ENCODE measurements at places on chromosomes 7 and 10. TPM values are rescaled to one million over a fixed set of nuclear protein-coding genes. Genes with fewer than 3 reads are reported as not detected.
A peak's percentile ranks its signal among the peaks of the same experiment; 100 is the strongest.

DNA sequence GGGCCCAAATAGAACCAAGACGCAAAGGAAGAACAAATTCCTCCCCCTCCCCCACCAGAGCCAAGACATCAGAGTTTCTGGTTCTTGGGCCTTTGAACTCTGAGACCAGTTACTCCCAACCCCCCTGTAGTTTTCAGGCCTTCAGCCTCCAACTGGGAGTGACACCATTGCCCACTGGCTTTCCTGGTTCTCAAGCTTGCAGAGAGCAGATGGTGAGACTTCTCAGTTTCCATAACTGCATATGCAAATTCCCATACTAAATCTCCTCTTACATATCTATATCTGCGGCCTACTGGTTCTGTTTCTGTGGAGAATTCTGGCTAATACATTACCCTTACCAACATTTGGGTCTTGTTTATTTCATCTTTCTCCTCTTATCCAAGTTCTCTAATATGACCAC lies 762.9 kb downstream of the GRM8 start:
- DNase-seq: no peak

- DNase-seq: peak; percentile 77
These were observed 71.2 kb downstream of the TRRAP start for GRCh38 chr7:98949336-98950044.

The CH25H gene
- total RNA-seq: 0.22 TPM

GRCh38 chr10:4663162-4663992 lies 162.6 kb upstream of the AKR1E2 start:
- no peak for DNase-seq

The IFIT3 gene
- total RNA-seq: 5.9 TPM

The CDNF gene
- 2.3 TPM for total RNA-seq

DNA sequence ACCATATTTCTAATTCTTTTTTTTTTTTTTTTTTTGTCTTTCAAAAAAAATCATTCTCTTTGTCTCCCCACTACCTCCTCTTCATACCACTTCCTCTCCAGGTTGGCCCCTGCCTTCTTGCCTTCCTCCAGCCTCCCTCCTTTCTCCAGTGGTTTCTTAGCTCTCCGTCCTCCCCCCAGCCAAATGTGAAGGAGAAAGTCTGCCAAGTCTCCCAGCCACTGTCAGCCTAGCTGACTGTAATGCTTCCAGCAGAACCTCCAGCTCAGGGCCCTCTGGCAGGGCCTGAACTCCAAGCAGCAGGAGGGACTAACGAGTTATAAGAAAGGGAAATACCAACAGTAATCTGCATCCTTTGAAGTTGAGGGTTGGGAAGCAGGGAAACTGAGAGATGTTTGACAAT lies 35.5 kb upstream of the BICC1 start:
- DNase-seq: peak; percentile 70

The TMEM270 gene
- total RNA-seq: not detected

GRCh38 chr7:94042381-94042780 lies 38.2 kb upstream of the BET1 start:
- DNase-seq: no peak

DNA sequence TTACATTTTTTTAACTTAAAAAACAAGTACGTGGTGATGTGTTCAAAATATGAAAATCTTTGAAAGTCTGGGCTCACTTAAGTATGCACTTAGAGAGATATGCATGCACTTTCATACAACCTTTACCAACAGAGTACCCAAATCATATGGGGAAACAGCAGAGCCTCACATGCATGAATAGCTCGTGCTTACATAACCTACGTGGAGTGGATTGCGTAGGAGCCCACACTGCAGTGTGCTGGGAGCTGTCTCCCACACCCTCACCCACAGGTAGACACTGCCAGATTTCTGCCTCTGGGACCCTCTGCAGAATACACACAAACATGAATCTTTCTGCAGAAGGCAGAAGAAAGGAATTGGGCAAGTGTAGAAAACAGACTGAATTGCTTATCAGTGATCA lies 581 bp downstream of the CLCN1 start:
- no peak for DNase-seq

The POM121C gene
- 17.9 TPM for total RNA-seq

DNA sequence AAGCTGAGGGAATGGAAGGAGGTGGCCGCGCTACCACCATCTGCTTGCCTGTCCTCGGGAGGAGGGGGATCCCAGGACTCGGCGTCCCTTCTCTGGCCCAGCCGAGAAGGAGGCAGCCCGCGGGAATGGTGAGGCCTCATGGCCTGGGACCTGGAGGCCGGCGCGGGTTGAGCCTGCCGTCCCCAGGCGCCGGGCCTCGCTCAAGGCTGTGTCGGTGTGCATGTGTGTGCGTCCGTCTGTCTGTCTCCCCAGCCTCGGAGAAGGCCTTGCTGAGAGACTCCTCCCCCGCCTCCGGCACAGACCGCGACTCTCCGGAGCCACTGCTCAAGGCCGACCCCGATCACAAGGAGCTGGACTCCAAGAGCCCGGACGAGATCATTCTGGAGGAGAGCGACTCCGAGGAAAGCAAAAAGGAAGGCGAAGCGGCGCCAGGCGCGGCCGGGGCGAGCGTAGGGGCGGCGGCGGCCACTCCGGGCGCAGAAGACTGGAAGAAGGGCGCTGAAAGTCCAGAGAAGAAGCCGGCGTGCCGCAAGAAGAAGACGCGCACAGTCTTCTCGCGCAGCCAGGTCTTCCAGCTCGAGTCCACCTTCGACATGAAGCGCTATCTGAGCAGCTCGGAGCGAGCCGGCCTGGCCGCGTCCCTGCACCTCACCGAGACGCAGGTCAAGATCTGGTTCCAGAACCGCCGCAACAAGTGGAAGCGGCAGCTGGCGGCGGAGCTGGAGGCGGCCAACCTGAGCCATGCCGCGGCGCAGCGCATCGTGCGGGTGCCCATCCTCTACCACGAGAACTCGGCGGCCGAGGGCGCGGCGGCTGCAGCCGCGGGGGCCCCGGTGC lies 1.3 kb downstream of the HMX3 start:
- DNase-seq: no peak

The RAMP3 gene
- total RNA-seq: 31.2 TPM

DNA sequence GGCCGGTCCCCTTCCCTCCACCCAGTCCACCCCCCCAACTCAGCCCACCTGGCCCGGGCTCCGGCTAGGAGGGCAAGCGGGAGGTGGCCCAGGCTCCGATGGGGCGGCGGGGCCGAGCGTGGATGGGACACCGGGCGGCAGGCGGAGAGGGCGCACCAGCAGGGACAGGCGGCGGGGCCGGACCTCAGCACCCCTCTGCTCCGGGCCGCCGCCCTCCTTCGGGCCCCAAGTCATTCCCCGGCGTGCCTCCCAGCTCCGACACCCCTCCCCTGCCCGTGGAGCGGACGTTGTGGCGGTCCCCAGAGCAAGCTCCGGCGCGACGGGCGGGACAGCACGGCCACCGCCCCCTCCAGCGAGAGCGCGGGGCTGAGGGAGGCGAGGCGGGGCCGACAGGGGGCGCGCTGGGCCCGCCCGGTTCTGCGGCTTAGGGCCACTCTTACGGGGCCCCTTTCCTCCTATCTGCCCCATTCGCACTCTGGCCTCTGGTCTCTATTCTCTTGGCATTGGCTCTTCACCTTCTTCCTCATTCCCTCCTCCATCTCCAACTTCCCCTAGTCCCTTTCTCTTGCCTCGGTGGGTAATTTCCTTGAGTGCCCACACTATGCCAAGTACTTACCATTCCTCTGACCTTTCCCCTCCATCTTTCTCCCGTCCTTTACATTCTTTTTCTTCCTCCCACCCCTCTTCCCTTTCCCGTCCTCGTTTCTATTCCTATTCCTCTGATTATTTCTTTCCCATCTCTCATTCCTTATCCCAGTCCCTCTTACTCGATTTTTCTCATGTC lies 701 bp upstream of the GBX1 start:
- DNase-seq: peak; percentile 62
